Ascending aorta (tissue), 2 donors: ENCODE measurements at places on chromosomes 12 and 14.

GRCh38 chr12:108063192-108063591 is 65.9 kb upstream of the WSCD2 start:
- no peak for DNase-seq

DNA sequence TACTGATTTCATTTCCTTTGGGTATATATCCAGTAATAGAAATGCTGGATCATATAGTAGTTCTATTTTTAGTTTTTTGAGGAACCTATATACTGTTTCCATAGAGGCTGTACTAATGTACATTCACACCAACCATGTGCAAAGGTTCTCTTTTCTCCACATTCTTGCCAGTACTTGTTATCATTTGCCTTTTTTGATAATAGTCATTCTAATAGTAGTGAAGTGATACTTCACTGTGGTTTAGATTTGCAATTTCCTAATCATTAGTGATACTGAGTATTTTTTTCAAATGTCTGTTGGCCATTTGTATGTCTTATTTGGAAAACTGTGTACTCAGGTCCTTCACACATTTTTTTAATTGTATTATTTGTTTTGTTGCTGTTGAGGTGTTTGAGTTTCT is 148.2 kb upstream of the NAV3 start:
- DNase-seq: no peak

DNA sequence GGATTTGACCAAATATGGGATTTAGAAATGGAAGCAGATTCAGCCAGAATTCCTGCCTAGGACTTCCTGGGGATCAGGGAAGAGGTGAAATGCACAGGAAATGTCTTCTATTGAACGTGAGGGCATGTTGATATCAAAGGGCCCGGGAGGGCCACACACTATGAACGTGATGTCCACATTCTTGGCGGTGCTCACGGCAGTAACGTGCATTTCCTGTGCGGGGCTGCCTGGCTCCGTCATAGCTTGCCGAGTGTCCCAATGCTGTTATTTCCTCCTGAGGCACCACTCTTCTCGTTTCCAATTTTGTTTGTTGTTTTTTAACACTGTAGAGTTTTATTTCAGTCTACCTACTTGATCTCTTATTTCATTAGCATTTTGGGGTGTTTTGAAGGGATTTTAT is 67.3 kb downstream of the ZNF664 start:
- no peak for DNase-seq

DNA sequence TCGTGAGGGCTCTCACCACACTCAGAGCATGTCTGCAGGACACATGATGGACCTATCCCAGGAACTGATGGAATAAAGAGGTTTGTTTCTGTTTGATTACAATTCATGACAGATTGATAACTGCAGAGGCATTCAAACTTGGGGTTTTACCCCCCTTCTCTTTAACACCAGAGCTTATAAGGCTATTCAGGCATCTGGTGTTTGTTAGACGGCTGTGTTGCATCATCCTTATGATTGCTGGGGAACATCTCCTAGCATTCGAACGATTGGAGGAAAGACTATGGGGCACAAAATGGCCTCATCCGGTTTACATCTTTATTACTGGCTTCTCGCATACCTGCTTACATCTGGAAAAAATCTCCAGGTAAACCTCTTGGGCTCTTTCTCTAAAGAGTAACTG is 191.8 kb downstream of the MSRB3 start:
- no peak for DNase-seq

- no peak for DNase-seq
Measured at GRCh38 chr14:22449600-22449905, 139.5 kb downstream of the DAD1 start.

- no peak for DNase-seq
Measured at GRCh38 chr12:57823908-57824640, 5.5 kb upstream of the AVIL start.

DNA sequence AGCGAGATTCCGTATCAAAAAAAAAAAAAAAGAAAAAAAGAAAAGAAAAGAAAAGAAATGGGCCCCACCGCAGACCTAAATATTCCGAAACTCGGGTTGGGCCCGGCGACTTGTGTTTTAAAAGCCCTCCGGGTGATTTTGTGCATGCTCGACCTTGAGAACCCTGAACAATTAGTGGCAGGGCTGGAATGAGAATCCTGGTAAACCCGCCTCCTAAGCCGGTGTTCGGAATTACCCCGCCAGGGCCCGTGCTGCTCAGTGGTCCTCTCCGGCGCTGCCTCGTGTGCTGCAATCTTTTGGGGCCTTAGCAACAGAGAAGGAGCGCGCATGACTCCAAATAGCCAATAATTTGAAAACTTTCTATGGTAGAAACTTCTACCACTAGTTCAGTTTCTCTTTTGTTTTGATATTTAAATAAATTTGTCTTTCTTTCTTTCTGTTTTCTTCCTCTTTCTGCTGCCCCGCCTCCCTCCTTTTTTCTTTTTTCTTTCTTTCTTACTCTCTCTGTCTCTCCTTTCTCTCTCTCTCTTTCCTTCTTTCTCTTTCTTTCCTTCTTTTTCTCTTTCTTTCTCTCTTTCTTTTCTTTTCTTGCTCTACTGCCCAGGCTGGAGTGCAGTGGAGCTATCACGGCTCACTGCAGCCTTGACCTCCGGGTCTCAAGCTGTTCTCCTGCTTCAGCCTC is 1.5 kb upstream of the GALNT6 start:
- no peak for DNase-seq

GRCh38 chr12:84702001-84702400 is 210.6 kb downstream of the SLC6A15 start:
- no peak for DNase-seq

DNA sequence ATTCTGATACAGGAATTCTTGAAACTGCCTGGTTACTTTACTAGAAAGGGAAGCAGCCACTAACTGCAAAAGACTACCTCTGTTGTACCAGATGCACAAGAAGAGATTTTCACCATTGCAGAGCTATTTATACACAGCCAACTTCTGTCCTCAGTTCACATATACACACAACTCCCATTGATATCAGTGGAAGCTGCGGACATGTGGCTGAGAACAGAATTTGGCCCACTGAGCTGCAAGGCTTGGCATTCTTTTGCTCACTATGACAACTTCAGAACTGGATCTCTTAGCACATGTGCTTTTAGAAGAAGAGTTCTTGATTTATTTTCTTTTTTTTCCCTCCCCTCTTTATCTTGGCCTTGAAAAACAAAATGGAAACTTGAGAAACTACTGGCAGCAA is 28.3 kb downstream of the PTPRO start:
- DNase-seq: no peak

GRCh38 chr14:73069585-73069984 is 11.3 kb downstream of the RBM25 start:
- DNase-seq: no peak

DNA sequence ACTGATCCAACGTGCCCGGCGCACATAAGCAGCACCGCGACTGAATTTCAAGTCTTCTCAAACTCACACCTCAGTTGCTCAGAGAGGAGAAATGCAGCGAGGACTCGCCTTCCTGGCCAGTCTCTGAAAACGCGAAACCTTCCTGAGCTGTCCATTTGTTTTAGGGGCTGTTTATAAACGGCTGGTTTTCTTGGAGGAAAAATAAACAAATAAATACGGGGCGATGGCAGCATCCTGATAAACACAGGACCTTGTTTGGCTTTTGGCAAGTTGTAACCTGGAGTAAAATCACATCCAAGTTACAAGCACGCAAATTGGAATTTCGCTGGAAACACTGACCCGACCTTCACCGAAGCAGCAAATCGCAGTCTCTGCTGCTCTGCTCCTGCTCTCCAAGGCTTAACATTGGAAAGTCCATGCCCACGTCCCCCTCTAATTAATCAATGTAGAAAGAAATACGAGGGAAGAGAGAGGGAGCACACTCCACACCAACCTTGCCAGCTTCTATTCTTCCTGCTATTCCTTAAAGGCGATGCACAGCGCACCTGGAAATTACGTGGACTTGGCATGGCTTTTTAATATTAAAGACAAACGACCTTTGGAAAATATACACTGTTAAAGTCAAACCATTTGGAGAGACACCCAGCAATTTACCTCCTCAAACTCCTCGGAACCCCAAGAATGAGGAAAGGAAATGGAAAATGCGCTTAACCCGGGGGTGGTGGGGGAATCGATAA is 248.8 kb downstream of the APAF1 start:
- no peak for DNase-seq

DNA sequence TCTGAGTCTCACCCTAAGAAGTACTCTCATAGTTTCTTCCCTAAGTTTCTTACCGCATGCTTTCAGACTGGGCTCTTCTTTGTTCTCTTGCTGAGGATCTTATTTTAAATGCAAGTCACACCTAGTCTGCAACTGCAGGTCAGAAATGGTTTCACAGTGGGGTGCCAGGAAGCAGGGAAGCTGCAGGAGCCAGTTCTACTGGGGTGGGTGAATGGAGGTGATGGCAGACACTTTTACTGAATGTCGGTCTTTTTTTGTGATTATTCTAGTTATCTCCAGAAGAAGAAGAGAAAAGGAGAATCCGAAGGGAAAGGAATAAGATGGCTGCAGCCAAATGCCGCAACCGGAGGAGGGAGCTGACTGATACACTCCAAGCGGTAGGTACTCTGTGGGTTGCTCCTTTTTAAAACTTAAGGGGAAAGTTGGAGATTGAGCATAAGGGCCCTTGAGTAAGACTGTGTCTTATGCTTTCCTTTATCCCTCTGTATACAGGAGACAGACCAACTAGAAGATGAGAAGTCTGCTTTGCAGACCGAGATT is 1.7 kb downstream of the FOS start:
- no peak for DNase-seq

DNA sequence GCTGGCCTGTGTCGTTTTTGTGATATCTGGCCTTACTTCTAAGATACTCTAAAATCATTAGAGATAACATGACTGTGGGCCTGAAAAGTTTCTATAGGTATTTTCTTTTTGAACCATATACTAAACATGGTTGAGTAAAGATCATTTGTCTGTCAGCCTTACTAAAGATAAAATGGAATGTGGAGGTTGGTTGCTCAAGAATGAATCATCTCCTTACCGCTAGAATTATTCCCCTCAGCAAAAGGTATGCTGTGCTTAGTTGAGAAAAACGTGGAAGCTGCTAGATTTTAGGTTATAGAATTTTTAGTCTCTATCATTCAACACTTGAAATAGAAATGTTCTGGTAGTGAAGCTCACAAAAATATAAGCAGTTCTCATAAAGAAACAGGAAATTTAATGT is 407.3 kb downstream of the AEBP2 start:
- no peak for DNase-seq

DNA sequence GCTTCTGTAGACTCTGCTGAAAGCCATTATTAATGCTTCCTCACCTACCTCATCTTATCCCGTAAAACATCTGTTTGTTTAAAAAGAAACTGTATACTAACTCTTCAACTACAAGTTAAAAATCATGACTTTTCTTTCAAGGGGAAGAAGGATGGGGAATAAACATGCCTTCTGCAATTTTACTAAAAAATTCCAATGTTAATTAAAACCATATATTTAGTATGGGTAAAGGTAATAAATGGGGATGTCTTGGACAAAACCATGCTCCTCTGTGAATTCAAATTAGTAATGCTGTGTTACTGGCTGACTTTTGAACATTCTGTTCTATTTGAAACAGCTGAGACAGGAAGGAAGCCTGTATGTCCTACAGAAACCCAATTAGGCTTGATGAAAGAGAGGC is 311.1 kb upstream of the DIO2 start:
- no peak for DNase-seq

DNA sequence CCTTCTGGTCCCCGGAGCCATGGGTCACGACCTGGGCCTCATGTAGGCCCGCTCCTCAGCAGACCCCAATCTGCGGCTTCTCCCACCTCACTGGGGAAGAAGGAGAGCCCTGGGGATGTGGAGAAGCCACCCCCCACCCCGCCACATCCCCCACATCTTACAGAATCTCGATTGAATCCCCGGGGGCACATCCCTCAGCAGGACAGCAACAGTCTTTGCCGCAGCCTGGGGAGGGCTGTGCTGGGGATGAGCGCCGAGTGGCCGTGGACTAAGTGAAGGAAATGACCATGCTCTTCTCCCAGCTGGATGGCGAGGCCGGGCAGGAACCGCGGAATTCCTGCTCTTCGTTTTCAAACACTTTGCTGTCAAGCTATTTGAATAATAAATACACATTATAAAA is 169.0 kb upstream of the RTL1 start:
- DNase-seq: no peak

DNA sequence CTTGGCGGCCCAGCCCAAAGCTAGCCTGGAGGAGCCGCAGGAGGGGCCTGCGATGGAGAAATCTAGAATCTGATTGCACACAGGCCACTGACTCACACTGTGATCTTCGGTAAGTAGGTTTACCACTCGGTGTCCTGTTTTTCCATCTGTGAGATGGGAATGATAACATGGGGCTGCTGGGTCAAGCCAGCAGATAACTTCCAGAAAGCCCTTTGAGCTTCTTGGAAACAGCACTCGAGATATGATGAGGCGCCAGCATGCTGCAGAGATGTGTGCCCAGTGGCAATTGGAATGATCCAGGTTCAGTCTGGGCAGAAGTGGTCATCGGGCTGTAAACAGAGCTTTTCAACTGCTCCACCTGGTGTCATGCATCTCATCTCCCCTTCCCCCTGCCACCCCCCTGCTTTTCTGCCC is 771.3 kb upstream of the TBX3 start:
- DNase-seq: no peak

DNA sequence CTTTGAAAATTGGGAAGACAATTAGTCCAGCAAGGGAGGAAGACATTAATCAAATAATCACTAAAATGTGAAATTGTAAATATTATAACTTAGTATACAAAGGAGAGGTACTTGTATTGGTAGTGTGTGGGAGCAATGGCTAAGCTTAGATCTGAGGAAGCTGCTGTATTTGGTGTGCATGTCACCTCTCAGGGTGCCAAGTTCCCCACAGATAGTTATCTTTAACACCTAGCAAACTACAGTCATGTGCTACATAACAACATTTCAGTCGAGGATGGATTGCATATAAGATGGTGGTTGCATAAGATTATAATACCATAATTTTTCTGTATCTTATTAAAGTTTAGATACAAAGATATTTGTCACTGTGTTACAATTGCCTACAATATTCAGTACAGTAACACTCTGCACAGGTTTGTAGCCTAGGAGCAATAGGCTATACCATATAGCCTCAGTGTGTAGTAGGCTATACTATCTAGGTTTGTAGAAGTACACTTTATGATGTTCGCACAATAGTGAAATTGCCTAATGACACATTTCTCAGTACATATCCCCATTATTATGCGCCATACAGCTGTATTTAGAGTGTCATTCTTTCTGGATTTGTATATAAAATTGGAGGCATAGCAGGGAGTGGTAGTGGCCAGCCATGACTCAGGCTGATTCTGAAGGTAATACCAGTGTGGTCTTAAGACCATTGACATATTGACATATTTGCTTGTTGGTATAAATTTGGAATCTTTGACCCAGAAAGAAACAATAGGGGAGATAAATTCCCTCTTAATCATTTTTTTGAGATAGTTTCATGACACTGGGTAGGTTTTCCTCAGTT is 55.8 kb downstream of the RAD51B start:
- DNase-seq: no peak
